ENCODE measurements at places on chromosomes 6 and 20.
A peak's percentile ranks its signal among the peaks of the same experiment; 100 is the strongest.

GRCh38 chr6:31332637-31333602 is 24.1 kb downstream of the HLA-B start:
- DNase-seq, result no peak

DNA sequence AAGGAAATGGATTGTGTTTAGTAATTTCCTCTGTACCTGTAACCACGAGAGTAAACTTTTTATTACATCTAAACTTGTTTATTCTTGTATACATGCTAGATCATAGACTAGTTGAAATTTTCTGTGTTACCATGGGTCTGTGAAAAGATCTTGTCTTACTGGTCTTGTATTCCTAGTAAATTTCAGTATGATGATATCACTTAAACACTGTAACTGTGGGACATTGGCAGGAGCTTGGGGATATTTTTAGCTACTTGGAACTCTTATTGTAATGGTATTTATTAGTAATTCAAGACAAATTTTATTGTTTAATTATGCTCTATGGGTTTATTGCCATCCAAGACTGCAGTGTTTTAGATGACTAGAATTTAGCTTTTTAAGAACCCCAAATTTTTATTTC is 25.9 kb upstream of the TULP4 start:
- no peak for DNase-seq

DNA sequence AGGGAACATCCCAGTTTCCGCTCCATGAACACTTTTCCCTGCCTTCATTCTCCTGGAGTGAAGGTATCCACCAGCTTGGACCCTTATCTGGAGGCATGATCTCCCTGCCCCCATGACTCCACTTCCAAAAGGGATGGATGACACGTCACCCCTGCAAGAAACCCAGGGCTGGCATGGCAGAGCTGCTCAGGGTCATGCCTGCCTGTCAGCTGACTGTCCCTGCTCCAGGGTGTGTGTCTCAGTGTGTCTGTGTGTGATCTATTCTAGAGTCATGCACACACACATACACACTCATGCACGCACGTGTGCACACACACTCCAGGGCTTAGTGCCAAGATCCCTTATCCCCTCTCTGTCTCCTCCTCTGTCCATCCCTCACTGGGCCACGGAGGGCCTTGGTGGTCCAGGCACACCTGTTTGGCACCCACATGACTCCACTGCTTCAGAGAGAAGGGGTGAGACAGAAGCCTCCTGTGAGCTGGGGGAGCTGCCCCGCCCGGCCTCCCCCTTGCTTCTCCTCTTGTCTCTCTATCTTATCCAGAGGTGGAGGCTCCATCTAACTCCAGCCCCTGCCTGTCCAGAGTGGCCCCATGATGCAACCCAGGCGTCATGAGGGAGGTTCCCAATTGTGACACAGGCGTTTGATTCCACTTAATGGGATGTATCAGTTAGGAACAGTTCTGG is 290.9 kb downstream of the CDC5L start:
- no peak for DNase-seq

DNA sequence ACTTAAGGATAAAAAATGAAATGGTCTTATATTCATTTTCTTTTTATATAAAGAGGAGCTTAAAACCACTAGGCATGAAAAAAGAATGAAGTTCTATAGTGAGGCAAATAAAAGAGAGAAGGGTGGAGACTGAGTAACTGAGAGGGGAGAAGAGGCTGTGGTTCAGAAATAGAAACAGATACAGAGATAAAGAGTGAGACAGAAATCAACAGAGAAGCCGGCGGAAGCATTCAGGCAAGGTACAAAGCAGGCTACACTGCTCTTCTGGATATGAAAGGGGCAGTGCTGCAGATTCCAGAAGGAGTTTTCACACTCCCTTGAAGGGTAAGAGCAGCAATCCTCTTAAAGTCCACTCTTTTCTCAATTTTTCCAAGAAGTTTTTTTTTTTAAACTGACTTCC is 29.9 kb downstream of the NFATC2 start:
- DNase-seq, result no peak

DNA sequence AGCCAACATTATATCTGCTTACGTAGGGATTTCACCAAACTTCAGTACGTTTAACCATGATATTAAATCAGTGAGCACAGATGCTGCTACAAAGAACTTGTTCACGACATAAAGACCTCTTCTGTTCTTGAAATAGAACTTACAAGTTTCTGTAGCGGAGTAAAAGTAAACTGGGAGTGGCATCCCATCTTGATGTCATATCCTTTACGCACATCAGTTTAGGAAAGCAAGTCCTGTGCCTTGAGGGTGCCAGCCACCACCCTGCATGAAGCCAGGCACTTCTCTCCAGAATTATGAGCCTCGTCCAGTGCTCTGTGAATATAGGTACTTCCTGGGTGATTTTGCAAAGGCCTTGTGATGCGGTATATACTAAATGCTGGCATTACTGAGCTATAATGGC is 122.6 kb downstream of the BTBD3 start:
- DNase-seq, result no peak

DNA sequence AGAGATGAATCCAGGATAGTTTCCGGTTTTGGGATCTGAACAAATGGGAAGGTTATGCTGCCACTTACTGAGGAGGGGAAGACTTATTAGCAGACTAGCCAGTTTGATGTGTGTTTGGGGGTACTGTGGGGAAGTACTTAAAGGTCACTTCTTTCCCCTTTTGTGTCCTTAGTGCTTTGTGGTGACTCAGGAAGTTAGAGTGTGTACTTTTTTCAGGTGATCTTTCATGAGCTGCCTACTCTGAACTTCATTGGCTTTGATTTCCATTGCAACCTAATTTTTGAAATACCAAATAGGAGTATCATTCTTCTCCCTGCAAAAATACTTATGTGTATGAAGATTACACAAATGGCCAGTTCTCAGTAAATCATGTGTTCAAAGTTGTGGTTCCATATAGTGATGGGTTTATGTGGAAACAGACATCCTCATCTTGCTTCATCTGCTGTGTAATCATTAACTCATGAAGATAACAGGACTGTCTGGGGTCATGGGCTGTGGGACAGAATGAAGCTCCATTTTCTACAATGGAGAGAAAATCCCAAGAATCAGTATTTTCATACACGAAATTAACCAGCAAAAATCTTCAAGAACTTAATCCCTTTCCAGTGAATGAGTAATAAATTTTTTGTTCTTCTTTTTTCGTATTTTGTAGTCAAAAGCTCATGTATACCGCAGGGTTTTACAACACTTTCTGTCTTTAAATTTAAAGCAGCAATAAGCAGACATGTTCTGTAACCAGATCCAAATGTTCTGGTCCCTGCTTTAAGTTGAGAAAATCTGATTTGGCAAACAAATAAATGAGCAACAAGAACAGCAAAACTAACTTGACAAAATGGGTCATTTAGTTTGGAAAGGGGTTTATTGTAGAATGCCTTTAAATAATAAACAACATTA is 272.2 kb upstream of the FLRT3 start:
- DNase-seq, result no peak

GRCh38 chr6:170145272-170145592 is 145.6 kb downstream of the DLL1 start:
- DNase-seq, result no peak

GRCh38 chr20:25278636-25279361 is 30.9 kb downstream of the PYGB start:
- no peak for DNase-seq

GRCh38 chr6:157611406-157611805 is 211.6 kb upstream of the SNX9 start:
- DNase-seq, result no peak

GRCh38 chr6:101912311-101912710 is 518.8 kb downstream of the GRIK2 start:
- DNase-seq, result no peak

DNA sequence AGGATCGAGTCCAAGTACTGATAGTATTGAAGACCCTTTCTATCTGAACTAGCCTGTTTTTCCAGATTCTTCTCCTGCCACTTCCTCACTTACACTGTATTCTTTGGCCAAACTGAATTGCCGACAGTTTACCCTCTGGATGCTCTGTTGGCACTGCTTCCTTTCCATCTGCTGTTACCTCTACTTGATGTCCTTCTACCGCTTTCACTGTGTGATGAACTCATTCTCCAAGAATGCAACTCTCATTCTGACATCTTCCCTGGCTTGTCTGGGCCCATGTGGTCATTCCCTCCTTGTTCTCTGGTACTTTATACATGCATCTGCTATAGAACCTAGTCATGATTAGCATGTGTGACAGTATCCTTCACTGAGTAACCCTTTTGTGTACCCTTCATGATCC is 16.3 kb downstream of the RPRD1B start:
- DNase-seq, result no peak

DNA sequence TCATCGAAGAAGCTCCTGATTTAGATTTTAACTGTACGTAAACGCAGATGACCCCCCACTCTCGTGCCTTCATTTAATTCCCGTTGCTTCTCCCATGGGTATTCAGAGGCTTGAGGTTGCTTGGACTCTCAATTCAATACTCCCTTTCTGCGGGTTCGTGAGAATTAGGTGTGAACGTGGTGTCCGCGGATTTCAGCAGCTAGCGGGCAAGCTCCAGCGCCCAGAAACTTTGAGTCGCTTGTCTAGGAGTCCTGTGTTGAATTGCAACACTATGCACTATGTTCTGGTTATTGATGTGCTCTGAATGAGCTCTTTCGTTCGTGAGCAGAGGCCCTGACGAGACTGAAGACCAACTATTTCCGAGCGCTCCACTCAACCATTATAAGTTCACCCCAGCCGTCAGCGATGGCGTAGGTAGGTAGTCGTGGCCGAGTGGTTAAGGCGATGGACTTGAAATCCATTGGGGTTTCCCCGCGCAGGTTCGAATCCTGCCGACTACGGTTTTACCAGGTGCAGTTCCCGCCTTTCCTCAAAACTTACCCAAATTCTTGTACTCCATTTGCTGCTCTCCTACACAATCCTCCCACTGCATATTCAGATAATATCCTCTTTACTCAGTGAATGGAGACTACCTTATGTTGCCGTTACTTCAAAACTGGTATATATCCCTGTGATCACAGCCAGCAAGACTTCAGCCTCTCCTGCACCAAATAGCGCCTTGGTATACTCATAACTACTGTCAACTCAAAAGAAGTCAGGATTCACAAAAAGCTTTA is 72.6 kb upstream of the ZNF184 start:
- DNase-seq, result peak; percentile 67

- peak; percentile 65 for DNase-seq
These were observed 595 bp upstream of the SRF start for GRCh38 chr6:43170417-43170930.

GRCh38 chr6:148134592-148134991 is 208.0 kb upstream of the SASH1 start:
- no peak for DNase-seq

DNA sequence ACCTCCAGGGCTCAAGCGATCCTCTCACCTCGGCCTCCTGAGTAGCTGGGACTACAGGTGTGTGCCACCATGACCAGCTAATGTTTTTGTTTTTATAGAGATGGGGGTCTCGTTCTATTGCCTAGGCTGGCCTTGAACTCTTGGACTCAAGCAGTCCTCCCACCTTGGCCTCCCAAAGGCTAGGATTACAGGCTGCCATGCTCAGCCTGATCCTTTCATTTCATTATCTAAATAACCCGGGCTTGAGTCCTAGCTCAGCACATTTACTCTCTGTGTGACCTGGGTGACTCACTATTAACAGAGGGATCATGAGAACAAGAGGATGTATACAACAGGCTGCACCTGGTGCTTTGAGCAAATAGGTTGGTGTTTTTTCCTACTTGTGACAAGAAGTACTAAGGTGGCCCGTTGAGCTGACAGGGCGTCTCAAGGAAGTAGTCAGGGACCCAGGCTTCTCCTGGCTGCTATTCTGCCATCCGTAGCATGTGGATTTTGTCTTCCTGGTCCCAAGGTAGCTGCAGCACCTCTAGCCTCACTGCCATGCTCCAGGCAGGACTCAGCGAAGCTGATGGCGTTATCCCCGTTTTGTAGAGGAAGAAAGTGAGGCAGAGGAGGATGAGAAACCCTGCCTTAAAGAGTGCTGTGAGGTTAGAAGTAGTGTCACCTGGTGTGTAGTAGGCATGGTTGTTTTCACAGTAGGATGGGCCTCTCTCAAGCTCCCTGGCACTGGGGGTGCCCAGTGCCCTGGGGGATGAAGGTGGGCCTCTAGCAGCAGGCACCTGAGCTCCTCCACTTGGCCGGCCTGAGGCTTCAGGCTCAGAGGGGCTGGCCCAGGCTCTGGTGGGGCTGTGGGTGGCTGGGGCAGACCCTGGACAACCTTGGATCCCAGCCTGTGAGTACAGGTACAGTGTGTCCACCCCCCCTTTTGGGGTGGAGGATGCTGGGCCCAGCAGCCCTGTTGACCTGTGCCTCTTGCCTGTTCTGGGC is 62.4 kb downstream of the ADNP start:
- DNase-seq, result no peak

DNA sequence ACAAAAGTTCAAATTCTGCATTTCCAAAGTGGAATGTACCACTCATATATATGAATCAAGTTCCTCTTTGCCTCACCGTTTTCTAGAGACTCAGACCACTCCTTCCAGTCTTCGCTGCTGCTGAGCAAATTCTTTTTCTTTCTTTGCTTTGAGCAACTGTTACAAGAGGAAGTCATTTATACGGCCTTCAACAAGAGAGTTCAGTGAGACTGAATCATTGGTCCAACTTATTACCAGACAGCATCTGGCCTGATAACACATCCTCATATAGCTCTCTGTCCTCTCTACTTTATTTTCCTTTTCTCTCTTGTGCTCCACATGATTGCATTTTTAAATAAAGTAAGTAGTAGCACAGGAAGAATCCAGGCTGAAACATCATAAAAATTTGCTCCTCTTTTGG is 652.7 kb downstream of the PHF3 start:
- no peak for DNase-seq

GRCh38 chr6:132742495-132742894 is 15.2 kb downstream of the VNN2 start:
- no peak for DNase-seq

DNA sequence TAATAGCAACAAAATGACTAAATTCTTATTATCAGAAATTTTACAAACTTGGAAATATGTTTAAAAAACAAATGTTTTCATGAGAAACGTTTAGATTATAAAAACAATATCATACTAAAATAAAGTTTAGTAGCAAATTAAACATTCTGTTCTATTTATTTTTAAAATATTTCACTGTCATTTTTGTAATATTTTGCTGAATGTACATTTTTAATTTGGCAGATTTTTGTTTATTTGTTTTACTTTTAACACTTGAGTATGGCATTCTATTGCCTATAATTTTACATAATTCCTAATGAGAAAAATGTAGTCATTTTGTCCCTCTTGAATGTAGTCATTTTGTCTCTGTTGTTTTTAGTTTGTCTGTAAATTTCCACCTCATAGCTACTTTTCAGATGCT is 1400.2 kb downstream of the GRIK2 start:
- DNase-seq, result no peak

DNA sequence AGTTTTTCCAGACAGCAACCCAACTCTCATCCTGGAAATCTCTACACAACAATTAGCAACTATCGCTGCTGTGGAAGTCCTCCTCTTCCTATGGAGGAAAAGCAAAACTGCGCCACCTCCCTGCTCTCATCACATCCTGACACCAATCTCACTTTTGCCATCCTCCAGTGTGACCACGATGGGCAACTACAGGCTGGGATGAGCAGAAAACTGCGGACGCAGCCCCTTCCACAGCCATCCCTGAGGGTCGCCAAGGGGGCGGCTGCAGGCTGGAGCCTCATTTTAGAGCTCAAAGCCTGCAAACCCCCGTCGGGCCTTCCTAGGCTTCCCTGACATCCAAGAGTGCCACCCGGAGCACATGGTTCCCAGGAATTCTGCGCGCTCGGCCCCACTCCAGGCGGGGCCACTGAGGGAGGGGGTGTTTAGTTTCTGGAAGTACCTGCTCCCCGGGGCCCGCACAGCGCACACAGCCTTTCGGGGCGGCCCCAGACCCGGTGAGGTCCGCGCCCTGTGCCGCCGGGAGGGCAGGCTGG is 1.2 kb downstream of the TCFL5 start:
- no peak for DNase-seq

GRCh38 chr6:161108916-161109315 is 117.3 kb downstream of the MAP3K4 start:
- DNase-seq, result no peak

- DNase-seq, result no peak
These were observed 200.5 kb upstream of the KCNQ5 start for GRCh38 chr6:72421387-72421786.
